KBM-7 (cell line): ENCODE measurements at places on chromosomes 11 and 22.

- DNase-seq: no peak
These were observed 3.4 kb downstream of the ZNF195 start for GRCh38 chr11:3375552-3375951.

DNA sequence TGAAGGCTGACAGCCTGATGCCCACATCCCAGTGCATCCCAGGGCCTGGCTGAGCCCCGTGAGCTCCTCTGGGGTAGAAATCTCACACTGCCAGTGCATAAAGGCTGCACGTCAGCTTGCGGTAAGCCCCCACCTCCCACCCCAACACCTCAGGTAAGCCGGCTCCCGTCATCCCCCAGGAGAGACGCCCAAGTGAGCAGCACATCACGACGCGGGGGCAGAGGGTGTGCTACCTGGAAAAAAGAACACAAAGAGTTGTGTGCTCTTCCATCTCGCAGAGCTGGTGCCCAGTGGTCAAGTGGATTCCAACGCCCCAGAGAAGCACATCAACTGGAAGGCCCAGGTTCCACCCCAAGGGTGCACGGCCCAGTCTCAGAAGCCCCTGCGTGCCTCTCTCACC lies 50.0 kb downstream of the IGSF9B start:
- no peak for DNase-seq

DNA sequence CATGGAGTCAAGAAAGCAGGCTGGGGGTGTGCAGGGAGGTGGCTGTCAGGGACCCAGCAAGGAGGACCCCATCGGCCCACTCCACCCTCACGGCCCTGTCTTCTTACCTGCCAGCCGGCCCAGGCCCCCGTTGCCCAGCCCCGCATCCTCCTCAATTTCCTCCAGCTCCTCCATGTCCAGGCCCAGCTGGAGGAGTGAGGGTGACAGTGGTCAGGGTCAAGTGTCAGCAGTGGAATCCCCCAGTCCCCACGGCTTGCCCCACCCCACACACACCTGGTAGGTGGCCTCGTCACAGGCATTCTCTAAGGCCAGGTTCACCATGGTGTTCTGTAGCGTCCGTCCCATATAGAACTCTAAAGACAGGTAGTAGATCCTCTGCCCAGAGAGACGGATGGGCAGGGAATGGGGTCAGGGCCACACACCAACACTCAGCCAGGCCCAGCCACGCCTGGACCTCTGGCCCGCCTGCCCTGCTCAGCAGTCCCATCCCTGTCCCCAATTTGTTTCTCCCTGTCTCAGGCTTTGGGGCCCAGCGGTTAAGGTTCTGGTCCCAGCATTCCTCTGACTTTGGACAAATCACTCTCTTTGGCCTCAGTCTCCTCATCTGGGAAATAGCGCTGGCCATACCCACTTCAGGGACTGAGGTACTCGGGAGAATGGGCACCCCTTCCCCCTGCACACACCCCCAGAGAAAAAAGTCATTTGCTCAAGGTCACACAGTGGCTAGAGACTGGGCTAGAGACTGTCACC lies 1.3 kb downstream of the PYGM start:
- no peak for DNase-seq

DNA sequence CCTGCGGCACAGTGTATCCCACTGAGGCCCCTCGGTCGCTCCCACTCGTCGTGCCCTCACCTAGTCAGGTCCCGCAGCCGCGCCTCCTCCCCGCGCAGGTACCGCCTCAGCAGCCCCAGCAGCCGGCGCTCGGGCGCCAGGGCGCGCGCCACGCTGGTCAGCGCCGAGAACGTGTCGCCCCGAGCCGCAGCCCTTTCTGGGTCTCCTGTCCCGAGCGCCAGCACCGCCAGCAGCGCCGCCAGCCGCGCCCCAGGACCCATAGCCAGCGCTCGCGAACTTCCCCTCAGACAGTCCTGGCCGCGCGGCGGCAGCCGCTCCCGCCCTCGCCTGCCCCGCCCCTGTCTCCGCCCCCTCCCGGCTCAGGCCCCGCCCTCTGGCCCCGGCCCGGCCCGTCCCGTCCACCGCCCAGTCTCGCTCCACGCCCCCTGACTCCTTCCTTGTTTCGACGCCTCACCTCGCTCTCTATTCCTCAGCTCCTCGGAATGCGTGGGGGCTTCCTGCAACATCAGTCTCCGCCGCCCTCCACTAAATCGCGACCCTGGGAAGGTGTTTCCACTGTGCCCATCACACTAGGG lies at the start of gene P4HA3:
P4HA3 (minus strand) TSS at position 289 of the 575 bp plus-strand sequence; CDS start at position 260, 29 bp downstream.
- DNase-seq: no peak

- peak; percentile 69 for DNase-seq
These were observed 10.7 kb upstream of the NLRP6 start for GRCh38 chr11:267491-267994.

DNA sequence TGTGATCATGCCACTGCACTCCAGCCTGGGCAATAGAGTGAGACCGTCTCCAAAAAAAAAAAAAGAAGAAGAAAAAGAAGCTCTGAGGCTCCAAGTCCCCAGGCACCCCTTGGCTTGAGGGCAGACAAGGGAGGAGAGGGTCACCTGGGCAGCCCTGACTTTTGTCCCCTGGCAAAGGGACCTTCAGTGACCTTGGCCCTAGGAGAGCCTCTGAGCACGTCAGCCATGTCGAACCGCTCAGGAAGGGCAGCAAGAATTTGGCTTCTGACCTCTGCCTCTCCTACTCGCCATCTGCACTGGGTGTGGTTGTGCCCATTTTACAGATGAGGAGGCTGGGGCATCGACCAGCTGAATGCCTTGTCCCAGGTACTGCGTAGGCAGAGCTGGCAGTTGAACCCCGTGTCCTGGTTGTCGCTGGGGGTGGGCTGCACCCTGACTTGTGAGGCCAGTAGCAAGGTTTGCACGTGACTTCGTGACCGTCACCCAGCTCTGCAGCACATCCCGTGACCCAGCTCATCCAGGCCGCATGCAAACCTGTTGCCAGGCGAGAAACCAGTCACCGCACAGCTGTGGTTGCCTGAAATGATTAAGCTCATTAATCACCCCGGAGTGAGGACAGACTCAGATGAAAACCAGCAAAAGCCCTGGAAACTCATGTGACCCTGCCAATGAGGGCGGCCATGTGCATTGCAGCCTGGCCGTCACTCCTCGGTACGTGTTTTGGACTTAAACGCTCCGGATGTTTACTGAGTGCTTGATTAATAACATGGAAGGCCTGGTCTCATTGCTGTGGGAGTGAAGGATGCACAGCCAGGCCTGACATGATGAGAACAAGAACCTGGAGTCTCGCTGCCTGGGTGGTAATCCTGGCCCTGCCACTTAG lies 47.7 kb upstream of the PPP6R3 start:
- no peak for DNase-seq

- no peak for DNase-seq
These were observed 3.7 kb downstream of the KCNK4 start for GRCh38 chr11:64294774-64295173.

GRCh38 chr22:42473484-42474193 lies 41.4 kb upstream of the NFAM1 start:
- DNase-seq: peak; percentile 67
